ENCODE measurements at places on chromosomes 3 and 15. TPM values are rescaled to one million over a fixed set of nuclear protein-coding genes. Genes with fewer than 3 reads are reported as not detected.

Gene CRTC3
- 27.6 TPM for total RNA-seq

Gene PP2D1
- total RNA-seq = not detected

Gene RTP1
- total RNA-seq = not detected

Gene PRR20G
- total RNA-seq = not detected

Gene DUOXA1
- total RNA-seq = 2.1 TPM

Gene KLHL40
- total RNA-seq = not detected

DNA sequence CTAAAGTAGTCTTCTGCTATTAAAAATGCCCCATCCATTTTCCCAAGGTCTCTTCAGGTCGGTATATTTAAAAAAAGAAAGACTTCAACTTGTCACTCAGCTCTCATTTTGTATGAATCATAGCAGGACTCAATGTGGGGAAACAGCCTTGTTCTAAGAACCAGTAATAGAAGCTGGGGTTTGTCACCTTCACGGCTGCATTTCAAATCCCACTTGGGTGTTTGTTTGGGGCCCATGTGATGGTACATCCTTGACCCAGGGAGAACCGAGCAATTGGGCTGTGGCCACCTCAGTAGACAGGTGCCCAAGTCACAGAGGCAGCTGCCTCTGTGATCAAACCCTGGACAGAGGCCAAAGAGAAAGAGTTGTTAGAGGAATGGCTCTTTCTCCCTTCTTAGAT is 70.3 kb upstream of the ARL8B start:
- no peak for DNase-seq

GRCh38 chr15:41979493-41980266 is 7.3 kb upstream of the EHD4 start:
- peak; percentile 33 for DNase-seq

- DNase-seq = no peak
Measured at GRCh38 chr3:65158023-65158422, 470.2 kb upstream of the ADAMTS9 start.

GRCh38 chr3:49411535-49411967 is 225 bp downstream of the RHOA start:
- DNase-seq = peak; percentile 81

DNA sequence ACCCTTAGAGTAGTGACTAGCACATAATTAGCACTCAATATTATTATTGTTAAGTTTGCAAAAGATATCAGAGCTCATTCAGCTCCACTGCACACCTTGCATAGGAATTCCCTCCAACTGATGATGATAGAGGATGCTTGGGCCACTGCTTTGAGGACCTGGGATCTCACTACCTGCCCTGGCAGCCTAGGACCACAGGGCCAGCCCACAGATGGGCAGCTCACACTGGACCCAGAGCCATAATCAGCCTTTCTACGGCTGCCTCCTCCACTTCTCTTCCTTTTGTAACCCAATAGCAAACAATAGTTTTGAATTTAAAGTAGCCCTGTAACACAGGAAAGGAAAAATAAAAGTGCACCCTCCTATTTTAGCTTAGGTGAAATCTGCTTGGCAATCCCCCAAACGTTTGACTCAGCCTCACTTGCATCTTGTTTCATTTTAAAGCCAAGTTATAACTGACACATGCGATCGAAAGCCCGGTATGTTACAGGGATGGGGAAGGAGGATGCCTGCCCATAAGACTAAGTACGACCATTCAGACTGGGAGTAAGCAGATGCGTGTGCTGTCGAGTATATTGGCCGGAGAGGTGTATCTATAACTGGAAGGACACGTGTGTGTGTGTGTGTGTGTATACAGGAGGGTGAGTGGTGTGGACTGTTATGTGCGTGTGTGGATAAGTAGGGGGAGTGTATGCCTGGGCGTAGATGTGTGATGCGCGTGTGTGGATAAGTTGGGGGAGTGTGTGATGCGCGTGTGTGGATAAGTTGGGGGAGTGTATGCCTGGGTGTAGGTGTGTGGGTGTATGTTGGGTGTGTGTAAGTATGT is 65.9 kb downstream of the CPN2 start:
- peak; percentile 57 for DNase-seq

- no peak for DNase-seq
Measured at GRCh38 chr3:121786485-121786884, 36.9 kb upstream of the GOLGB1 start.

GRCh38 chr3:177890359-177890683 is 645.9 kb upstream of the KCNMB2 start:
- DNase-seq = no peak

GRCh38 chr3:153848702-153849101 is 272.5 kb upstream of the ARHGEF26 start:
- DNase-seq = no peak

DNA sequence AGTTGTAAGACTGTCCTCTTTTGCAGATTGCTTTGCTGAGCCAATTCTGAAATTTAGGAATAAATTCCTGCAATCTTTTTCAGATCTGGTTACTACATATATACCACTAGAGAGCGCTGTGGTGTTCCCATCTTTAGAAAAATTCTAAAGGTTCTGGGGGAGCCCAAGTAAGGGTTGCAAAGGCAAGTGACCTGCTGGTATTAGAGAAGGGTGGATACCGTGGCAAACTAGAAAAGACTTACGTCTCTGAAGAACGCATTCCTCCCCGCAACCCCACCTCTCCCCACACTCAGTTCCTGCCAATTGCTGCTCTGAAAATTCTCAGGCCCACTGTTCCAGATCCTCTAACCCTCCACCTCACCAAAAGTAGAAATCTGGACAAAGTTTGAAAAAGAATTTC is 48.5 kb downstream of the EFHB start:
- no peak for DNase-seq

- DNase-seq = peak; percentile 48
Measured at GRCh38 chr15:99432271-99433025, 133.3 kb upstream of the MEF2A start.

GRCh38 chr3:66037330-66037985 is 1.3 kb downstream of the MAGI1 start:
- DNase-seq = peak; percentile 71

DNA sequence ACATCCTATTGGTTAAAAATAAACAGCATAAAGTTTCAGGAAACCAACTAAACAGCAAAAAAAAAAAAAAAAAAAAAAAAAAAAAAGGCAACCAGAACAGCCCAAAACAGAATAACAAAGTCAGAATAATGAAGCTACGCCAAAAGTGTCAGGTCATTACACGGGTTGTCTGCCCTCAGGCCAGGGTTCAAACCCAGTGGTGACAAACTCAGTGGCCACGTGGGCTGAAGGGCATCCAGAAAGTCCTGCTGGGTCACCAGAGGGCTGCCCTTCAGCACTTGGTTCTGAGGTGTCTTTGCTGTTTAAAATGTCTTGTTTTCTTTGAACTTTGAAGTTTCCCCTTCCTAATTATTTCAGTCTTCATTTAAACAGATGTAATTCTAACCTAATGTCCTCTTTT is 61.3 kb downstream of the CGNL1 start:
- no peak for DNase-seq

DNA sequence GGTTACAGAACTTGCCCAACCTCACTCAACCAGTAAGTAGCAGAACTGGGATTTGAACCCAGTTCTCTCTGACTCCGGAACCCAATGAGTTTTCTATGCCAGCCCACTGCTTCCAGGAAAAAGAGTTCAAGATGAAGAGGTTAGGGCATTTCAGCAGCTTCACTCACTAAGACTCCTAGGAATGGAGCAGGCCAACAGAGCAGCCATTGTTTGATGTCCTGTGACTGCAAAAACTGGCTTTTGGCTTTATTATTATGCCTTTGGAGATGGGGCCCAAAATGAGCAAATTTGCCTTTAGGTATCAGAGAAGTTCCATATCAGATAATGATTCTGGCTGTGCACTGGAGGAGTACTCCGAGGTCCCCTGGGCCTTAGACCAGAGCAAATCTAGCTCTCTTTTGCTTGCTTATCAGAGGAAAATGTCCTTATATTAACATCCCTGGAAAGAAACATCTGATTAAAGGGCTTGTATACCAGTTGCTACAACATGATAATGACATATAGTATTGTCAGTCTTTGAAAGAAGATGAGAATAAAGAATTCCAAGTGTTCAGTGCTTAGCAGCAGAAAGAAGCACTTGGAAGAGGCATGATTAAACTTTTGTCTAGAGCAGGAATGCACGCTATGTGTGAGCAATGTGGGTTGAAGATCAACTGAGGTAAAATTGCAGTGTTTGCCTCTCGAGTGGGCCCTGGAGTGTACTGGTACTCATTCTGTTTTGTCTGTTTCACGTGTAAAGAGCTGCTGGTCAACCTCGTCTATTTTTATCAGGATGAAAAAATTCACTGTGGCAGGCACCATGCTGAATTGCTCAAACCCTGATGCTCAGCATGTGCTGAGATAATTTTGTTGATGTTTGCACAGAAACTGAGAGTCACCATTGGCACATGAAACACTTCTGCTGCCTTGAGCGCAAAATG is 21.8 kb upstream of the KLHL24 start:
- DNase-seq = no peak

DNA sequence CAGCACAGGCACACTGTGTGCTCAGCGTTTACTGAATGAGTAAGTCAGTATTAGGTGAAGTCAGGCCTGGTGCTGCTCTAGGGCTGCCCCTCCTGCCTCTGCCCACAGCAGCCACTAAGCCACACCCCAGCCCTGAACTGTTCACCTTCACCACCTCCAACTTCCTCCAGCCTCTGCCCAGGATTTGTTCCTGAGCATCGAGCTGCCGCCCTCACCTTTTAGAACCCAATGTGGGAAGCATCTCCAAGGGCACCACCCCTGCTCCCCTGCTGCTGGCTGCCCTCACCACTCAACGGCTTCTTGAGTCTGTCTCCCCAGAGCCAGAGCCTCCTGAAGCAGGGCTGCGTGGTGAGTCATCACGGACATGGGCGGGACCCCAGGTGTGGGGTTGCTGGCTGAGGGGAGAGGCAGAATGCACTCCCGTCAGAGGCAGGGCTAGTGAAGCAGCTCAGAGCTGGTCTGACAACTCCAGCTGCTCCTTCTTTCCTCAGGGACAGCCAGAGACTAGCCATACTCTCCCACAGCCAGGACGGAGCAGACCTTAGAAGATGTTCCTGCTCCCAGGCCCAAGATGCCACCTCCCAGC is 5.8 kb downstream of the HYAL2 start:
- no peak for DNase-seq

DNA sequence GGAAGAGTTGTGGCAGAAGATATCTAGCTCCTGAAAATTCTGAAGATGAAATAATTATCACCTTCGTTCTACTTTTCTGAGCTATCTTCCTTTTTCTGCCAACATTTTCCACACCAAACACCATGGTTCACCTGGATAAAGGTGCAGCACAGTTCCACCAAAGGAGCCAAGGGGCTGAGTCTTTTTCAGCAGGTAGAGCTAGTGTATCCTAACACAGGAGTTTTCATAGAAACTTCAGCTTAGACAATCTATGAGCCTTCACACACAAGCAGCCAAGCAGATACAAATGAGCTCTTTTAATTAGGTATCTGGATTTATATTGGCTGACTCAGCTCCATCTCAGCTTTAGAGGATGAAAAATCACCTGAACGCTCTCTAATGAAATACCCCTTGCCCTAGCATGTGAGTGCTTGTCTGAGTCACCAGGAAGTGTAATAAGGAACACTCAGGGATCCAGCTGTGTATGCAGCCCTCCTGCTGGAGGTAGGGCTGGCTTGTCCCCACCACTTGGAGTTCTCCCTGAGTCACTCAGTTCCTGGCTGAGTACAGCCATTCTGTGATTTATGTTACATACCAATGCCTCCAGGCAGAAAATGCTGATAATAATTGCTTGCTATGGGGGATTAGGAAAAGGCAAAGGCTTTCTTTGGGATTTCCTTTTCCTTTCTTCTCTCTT is 385.7 kb downstream of the LSAMP start:
- DNase-seq = no peak

GRCh38 chr3:15924914-15925313 is 127.1 kb upstream of the ANKRD28 start:
- DNase-seq = no peak

GRCh38 chr15:45456212-45457106 is 66.1 kb downstream of the SLC30A4 start:
- peak; percentile 89 for DNase-seq

GRCh38 chr15:98978153-98978552 is 29.4 kb downstream of the PGPEP1L start:
- DNase-seq = no peak

DNA sequence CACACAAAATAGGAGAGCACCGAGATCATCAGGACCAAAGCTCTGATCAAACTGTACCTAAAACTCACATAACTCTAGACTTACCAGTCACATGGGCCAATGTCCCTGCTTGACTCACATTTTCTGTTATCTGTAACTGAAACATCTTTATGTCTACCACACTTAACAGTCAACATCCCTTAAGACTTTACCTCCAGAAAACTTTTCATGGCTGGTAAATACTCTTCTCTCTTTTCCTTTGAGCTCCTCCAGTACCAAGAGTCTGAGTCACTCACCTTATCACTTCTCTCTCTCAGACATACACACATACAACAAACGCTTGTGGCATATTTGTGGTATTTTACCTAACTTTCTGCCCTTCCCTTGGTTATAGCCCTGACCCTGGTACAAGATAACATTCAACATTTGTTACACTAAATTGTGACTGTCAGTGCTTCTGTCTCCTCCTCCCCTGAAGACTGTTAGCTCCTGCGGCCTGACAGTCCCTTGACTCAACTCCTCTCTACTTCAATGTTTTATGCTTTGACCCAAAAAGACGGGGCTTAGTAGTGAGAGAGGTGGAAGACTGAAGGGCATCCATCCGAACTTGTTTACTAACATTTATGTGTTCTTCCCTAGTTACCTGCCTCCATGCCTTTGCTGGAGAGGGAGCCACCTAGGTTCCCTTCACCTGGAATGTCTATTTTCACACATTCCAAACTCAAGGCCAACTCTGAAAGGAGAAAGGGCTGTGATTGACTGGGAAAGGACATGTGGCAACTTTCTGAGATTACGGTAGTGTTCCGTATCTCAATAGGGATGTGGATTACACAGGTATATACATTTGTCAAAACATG is 3.7 kb upstream of the EFHB start:
- no peak for DNase-seq

- DNase-seq = peak; percentile 83
Measured at GRCh38 chr15:60396958-60397771, 621 bp downstream of the ANXA2 start.

- no peak for DNase-seq
Measured at GRCh38 chr3:114323546-114324254, 29.9 kb downstream of the TIGIT start.
